ENCODE measurements at places on chromosomes 2 and 18.

- DNase-seq: no peak
These were observed 189.7 kb downstream of the TMEM247 start for GRCh38 chr2:46669016-46669415.

DNA sequence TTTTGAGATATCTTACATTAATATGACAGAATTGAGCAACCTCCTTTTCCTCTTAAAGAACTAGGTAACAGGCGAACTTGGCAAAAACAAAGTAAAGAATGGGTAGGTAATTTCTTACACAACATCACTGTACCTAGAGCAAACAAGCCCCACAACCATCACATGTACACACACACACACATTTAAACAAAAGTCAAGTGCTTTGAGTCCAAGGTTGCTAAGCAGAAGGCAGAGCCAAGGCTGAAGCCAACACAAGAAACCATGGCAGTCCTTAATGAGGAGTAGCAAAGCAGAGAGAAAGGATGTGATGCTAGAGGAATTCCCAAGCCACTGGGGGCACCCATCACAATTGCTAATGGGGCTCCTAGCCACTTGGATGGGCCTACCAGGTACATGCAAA is 164.1 kb downstream of the PAX3 start:
- no peak for DNase-seq

GRCh38 chr18:28176948-28177827 is at the start of gene CDH2:
Gene CDH2, minus strand, starts transcription at chr18:28177130. Its CDS starts 108 bp downstream, at chr18:28177022.
- no peak for DNase-seq

DNA sequence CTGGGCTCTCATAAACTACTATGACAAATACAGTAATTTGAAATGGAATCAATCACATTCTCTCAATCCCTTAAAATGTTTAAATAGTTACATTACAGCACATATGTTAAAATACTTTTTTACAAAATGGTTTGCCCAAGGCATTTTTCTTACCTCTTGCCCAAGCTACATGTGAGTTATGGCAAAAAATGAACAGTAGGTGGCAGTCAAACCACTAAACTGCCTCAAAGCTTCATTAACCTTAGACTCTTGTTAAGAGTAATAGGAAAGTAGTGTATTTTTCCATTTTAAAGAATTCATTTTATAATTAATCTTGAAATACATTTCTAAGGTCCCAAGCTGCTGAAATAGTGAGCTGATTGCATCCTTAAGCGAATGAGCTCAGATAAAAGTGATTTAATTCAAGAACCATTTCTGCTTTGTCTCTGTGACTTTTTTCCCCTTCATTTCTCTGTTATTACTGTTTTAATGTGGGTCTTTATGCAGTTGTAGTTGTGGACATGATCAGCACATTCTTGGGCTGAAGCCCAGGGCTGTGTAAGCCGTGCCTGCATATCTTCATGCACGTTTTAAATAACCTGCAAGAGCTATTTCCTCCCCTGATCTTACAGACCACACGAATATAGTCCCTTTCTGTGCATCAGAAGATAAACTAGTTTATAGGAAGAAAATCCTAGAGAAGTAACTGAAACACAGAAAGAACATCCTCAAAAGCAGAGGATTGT is 311.8 kb downstream of the LNPK start:
- peak; percentile 58 for DNase-seq

DNA sequence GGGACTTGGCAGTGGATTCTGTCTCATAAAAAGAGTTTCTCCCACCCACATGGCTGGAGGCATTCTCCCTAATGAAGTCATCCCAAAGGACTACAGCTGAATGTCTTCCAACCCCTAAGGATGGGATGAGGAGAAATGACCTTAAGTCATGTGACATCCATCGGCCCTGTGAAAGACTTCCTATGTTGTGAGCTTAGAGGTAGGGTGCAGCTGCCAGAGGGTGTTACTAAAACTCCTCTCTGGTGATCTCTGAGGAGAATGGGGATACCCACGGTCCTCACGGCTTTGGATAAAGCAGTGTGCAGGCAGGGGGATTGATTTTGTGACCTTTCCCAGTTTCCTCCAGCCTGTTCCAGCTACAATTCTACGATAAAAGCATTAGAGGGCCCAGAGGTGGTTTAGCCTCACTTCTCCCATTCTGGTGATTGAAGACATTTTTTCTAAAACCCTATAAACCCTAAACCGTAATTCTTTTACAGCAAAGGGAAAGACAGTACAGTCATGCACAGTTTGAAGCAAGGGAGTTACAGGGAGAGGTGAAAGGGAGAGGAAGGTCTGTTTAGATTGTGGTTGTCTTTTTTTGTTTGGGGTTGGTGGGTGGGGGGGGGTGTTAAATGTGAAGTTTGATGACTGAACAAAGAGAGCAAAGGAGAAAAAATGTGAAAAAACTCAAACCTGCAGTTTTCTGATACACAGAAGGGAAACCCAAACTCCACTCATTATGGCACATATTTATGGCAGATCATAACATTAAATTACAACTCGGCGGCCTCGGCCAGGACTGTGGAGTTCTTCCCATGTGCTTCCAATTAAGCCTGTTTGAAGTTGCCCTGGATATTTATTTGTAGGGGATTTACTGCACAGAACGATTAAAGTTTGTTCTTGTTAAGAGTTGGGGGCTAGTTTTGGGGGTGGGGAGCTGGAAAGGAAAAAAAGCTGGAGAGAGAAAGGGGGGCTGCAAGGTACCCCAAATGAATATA is 26.6 kb upstream of the SLC14A2 start:
- no peak for DNase-seq

DNA sequence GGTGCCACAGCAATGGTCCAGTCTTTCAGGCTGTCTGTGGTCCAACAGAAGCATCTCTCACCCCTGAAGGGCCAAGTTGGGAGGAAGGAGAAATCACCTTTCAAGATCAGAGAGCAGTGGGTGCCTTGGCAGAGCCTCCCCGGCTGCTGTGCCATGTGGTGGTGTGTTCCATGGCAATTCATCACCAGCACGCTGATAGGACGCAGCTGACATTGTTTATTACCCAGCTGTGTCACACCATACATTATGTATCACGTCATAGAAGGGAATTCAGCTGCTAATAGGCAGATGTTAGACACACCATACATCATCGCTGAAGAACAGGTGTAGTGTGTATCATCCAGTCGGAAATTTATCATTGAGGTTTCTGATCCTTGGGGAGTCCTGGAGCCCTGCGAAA is 29.6 kb upstream of the RPL31 start:
- DNase-seq: no peak

DNA sequence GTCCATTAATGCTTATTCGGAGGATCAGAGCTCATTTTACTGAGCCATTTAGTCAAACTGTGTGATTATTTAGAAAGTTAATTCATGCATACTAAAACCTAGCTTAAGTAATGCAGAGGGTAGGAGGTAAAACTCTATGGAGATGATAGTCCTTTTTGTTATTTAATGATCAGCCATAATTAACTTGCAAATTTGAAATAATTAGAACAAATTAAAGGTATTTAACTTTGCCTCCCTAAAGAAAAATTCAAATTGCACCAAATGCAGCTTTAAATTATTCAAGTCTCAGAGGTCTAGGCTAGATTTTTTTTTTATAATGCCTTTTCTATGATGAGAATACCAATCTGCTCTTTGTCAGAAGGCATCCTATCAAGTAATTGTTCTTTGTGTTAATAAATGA is 310.9 kb downstream of the KIAA1328 start:
- no peak for DNase-seq

DNA sequence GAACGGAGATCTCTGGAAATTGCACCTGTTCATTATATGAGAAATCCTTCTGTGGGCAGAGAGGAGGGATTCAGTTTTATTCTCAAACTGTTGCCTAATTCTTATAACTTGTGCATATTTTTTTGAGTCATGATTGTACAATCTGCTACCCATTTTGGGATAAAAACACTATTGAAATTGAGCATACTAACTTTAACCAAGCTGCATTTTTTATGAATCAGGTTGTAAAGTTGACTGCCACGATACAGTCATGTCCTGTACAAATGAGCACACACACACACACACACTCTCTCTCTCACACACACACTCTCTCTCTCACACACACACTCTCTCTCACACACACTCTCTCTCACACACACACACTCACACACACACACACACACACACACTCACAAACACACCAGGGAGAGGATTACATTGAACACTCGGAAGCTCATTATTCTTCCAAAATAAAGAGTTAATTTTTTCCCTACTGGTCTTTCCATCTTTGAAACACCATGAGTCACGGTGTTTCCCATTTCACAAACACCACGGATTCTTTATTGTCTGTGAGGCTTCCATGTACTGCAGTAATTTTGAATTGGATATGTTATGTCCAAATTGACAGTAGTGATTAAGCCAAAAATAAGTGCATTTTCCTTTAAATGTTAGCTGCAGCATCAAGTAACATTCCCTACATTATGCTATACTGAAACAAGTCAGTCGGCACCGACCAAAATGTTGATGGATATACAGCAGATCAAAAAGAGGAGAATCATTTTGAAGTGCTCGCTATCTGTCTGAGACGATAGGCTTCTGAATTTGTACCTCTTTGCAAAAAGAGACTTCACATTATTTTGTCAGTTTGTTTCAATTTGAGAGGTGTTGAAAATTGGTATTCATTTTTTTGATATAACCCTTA is 216.9 kb downstream of the ARHGAP15 start:
- DNase-seq: no peak

GRCh38 chr2:197514754-197515153 is 1.1 kb upstream of the MOB4 start:
- DNase-seq: no peak

GRCh38 chr2:215601526-215601925 is 165.7 kb upstream of the FN1 start:
- DNase-seq: no peak

DNA sequence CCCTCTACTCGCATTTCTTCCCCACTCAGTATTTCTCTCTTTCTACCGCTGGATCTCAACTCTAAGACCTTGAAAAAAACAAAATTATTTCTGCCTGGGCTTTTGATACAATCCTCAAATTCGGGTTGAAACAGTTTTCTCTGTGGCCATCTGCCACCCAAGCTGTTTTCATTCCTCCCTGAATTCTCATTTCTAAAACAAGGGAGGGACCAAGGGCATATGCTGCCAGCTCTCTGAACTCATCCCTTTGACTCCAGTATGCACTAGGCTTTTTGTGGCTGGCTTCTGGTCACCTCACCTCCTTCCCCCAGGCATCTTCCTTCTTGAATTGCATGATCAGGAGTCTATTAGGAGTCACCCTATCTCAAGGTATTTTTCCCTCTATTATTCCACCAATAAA is 49.5 kb downstream of the CCDC148 start:
- no peak for DNase-seq

DNA sequence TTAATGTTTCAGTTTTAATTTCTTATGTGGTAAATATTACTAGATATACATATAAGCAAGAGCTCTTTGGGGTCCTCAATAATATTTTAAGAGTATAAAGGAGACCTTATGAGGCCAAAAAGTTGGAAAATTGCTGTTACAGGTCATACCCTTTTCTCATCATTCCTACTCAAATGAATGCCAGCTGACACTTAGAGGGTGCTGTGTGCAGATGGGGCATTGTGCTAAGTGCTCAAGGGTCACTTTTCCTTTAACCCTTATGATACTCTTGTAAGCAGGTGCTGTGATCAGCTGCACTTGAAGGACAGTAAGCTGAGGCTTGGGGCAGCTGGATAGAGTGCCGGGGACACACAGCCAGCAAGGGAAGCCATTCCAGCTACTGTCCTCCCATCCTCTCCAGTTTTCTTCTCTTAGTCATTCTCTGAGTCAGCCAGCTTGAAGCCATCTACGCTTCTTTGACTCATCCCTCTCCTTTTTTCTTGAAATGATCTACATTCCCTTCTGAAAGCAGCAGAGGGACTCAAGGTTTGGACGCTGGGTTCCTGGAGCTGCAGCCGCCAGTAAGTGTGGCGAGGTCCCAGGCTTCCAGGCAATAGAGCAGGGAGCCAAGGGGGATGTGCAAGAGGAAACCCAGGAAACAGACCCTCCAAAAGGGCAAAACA is 42.0 kb upstream of the CREB1 start:
- no peak for DNase-seq

GRCh38 chr2:101223814-101224231 is 28.9 kb upstream of the CNOT11 start:
- peak; percentile 68 for DNase-seq

- no peak for DNase-seq
These were observed 238.3 kb downstream of the PHLPP1 start for GRCh38 chr18:62953663-62954062.

DNA sequence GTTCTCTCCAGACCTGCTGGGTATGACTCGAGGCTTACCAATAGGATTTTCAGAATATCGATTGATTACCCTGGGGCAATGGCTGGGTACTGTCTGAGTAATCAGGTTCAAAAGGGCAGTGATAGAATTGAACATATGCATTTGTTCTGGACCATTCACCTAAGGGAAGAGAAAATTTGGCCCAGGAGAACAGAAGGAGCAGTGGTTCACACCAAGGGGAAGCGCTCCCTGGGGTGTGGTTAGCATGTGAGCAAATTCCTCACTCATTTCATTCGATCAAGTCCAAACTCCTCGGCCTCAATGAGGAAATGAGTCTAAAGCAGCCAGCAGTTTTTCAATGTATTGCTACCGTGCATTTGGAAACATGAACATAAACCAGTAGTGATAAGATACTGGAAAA is 55.6 kb downstream of the CYP26B1 start:
- no peak for DNase-seq

GRCh38 chr2:234716271-234716670 is 219.4 kb upstream of the ARL4C start:
- no peak for DNase-seq

- DNase-seq: peak; percentile 71
These were observed 21.0 kb upstream of the PTMA start for GRCh38 chr2:231687133-231687852.

DNA sequence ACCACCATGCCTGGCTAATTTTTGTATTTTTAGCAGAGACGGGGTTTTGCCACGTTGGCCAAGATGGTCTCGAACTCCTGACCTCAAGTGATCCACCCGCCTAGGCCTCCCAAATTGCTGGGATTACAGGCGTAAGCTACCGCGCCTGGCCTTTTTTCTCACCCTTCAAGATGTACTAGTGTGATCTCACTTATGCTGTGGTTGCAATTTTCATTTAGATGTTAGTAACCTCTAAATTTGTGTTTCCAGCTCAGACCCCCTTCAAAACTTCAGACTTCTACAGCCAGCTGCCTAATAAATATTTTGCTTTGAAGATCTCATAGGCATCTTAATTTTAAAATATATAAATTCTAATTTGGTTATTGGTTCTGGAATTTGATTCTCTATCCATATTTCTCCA is 8.0 kb downstream of the SLC38A11 start:
- DNase-seq: no peak

Data from CD4-positive, alpha-beta T cell treated with Interleukin-21 for 1 hour (primary cell).